ENCODE measurements at places on chromosomes 16 and 17.
A peak's percentile ranks its signal among the peaks of the same experiment; 100 is the strongest.

DNA sequence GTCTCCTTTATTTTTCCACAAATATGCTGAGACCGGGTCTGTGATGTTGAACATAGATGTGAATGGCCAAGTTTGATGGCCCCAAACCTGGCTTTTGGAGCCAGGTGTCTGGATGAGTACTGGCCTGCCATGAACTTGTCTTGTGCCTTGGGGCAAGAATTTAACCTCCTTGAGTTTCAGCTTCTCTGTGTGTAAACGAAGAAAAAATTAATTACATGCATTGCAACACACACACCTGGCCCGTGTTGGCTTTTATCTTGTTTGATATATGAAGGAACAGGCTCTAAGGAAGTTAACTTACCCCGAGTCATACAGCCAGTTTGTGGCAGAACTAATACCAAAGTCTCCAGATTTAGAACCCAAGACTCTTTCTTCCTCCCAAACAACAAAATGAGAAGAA, 13.1 kb downstream of the FBXO39 start:
- no peak for DNase-seq

DNA sequence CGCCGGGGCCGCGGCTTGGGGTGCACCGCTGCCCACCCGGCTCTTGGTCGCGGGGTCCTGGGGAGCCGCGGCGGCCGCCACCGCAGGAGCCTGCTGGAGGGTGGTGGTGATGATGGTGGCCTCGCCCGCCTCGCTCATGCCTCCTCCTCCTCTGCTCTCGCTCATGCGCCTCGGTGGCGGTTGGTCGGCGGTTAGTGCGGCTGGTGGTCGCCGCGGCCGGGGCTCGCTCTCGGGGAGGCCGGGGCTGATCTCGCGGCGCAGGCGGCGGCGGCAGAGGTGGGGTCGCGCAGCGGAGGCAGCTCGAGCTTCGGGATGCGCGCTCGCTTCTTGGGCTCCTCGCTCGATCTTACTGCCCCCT, 41.6 kb downstream of the AHSP start:
- no peak for DNase-seq

GRCh38 chr16:69848637-69849545, 86.8 kb downstream of the WWP2 start:
- peak; percentile 24 for DNase-seq

DNA sequence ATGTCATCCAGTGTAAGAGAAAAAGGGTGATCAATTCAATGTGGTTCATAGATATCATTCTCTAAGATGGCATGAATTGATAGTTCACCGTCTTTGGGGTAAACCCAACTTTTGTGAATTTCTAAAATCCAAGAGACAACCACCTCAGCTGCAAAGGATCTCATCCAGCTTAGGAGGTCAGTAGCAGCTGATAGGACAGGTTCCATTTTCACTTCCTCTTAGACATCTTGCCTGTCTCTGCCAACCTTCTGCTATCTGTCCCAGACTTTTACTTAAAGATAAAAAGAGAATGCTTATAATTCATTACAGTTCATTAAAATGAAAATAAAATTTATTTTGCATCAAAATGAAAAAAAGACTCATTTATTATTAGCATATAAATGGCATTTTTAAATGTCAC, 468.2 kb downstream of the XYLT1 start:
- no peak for DNase-seq

DNA sequence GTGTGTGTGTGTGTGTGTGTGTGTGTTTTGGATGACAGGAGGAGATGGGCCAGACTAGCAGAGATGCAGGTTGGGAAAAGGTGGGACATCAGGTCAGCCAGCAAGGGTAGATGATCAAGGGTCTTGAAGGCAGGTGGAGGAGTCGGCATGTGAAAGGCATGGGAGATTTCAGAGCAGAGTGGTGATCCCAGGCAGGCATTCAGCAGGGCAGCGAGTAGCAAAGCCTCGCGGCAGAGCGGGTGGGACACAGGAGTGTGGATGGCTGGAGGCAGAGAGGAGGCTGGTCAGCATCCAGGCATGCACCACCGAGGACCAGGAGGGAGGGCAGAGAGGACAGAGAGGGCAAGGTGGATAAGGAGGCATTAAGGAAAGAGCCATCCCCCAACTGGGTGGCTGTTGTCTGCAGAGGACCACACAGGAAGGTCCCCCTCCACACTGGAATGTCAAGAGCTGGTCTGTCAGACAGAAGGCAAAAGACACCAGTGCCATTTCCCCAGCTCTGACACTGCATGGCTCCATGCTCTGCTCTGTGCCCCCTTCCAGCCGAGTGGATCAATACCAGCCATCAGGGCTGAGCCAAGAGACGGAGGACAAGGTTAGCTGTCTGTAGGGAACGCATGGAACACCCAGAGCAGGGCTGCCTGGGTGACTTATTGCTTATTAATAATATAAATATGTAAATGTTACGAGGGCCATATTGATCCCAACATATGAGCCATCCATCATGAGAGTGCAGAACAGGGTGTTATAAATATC, 74.8 kb upstream of the RPL38 start:
- DNase-seq: no peak

DNA sequence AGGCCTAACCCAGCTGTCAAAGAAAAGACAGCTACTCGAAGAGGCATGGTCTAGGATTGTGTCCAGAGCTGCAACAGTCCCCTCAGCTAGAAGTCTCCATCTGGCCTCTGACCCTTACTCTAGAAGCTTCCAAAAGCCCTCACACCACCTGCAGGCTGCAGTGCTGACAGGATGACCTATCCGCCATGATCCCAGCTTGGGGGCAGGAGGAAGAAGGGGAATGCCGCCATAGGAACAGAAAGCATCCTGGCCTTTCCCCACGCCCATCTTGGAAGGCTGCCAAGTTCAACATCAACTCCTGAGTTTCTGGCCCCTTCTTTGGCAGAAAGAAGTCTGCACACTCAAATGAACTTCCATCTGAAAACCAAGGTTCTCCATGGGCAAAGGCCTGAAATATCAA, 3.1 kb upstream of the KRT36 start:
- DNase-seq: no peak

DNA sequence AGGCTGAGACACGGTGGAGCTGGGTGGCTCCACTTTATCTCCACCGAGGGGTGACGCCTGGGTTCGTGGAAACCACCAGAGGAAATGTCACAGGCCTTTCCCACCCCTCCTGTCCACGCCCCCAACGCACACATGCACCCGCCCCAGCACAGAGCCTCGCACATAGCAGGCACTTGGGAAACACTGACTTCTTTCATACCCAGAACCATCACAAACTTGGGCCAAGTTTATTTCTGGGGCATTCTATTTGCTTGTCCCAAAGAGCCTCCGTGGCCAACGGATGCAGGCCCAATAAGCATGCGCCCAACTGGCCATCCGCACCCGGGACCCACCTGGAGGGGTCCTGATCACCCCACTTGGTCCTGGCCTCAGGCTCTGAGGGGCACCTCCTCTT, 3.3 kb downstream of the BCAR1 start:
- DNase-seq: no peak
